CD4-positive, alpha-beta T cell treated with Interferon gamma for 1 hour (primary cell): ENCODE measurements at places on chromosomes 12 and 14.

GRCh38 chr12:130147875-130148596, 14.2 kb upstream of the FZD10 start:
- no peak for DNase-seq

- DNase-seq, result no peak
Observed at GRCh38 chr12:40032433-40033241, 73.2 kb downstream of the SLC2A13 start.

- no peak for DNase-seq
Observed at GRCh38 chr14:77849711-77850110, 49.8 kb downstream of the ADCK1 start.

GRCh38 chr14:50225974-50226297, 5.4 kb downstream of the SOS2 start:
- DNase-seq, result no peak

- DNase-seq, result no peak
Observed at GRCh38 chr12:107325075-107325608, 231.8 kb upstream of the CRY1 start.

- no peak for DNase-seq
Observed at GRCh38 chr12:102757154-102757881, 159.7 kb downstream of the PAH start.

DNA sequence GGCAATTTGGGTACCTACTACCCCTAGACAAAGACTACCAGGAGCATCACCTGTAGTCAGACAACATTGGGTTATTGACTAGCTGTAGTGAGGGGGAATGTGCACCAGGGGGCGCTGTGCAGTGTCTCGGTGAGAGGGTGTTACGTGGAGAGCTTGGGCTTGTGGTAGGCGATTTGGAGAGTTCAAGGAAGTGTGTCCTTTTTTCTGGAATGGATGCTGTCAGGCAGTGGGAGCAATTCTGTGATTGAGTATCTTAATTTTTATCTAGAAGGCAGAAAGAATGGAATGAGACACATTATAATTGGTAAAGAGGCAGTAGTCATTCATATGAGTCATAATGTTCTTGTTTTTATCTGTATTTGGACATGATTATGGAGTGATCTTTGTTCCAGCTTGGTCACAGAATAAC, 187.7 kb downstream of the GALC start:
- DNase-seq, result no peak

- DNase-seq, result no peak
Observed at GRCh38 chr12:56683-57346, 9.8 kb upstream of the IQSEC3 start.

- no peak for DNase-seq
Observed at GRCh38 chr12:110766311-110767154, 23.8 kb upstream of the PPP1CC start.

DNA sequence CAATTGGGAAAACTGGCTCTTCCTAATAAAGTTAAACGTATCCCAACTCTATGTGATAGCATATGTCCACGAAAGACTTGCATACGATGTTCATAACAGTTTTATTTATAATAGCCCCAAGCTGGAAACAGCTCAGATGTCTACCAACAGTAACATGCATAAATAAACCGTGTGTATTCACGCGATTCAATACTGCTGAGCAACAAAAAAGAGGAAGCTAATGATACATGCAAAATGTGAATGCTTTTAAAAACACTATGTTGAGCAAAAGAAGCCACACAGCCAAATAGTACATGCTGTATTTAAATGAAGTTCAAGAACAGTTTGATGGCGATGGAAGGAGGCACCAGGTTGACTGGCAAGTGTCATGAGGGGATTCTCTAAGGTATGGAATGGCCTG, 55.7 kb downstream of the TRIM9 start:
- DNase-seq, result no peak

DNA sequence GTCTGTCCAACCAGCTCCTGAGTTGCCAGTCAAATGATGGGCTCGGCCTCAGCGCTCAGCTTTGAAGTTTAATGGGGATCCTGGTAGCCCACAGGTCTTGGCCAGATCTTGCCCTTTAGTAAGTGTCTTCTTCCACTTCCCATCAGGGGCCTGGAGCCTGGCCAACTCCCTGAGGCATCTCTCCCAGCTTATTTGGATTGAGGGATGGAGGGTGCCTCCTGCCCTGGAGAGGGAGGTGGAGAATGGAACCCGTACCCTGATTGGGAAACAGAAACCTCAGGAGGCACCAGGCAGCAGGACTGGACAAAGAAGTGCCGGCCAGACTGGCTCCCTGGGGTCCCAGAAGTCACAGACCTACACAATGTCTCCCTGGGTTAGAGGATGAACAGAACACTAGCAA, 40.5 kb upstream of the LTBP2 start:
- no peak for DNase-seq
